ENCODE measurements at places on chromosomes 6 and 20.

DNA sequence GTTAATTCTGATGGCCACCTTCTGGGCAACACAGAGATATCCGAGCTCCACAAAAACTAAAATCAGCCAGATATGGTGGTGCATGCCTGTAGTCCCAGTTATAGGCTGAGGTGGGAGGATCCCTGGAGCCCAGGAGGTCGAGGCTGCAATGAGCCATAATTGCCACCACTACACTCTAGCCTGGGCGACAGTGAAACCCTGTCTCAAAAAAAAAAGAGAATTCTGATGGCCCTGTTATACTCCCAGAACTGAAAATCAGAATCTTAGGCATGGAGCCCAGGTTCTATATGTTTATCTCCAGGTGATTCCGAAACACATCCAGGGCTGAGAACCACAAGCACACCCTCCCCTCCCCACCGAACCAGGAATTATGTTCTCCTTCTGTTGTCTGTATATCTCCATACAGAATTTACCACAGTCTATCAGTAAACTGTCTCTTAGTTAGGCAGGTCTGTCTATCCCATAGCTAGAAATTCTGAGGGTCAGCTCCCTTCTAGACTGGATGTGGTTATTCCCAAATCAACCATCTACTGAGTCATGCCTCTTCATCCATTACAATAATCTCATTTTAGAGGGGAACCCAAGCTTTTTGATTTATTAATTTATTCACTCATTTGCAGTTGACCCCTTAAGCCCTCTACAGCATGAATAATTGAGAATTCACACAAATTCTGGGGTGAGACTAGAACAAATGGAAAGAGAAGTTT is 24.8 kb upstream of the CCND3 start:
- DNase-seq, result no peak

- DNase-seq, result peak; percentile 30
Measured at GRCh38 chr6:87078983-87079616, 15.8 kb downstream of the CGA start.

DNA sequence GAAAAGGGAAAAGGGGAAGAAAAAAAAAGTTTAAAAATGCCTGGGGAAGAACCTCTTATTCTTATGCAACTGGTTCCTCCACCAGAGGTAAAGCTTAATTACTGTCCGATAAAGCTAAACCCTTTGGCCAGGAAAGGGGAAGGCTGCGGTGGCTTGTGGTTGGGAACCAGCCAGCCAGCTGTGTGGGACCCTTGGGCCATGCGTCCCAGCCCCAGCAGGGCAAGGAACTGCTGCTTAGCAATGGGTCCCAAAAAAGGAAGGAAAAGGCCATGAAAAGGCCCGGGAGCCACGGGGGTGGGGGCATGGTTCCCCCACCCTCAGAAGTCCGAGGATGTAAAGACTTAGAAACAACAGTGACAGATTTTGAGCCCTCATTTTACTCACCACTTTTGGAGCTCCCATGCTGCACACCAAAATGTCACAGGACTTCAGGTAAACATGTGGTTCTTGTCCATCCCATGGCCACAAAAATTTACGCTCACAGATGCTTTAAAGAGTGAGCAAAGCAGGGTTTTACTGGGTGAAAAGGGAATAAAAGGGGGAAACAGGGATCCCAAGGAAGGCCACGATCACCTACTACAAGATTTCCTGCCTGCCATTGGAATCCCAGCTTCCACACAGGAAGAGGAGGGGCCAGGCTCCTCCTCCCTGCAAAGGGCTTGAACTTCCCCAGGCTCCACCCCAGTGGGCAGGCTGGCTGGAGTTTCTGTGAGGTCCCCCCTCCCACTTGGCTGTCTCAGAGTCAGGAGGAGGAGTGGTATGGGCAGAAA is 1234.7 kb upstream of the GJE1 start:
- no peak for DNase-seq

DNA sequence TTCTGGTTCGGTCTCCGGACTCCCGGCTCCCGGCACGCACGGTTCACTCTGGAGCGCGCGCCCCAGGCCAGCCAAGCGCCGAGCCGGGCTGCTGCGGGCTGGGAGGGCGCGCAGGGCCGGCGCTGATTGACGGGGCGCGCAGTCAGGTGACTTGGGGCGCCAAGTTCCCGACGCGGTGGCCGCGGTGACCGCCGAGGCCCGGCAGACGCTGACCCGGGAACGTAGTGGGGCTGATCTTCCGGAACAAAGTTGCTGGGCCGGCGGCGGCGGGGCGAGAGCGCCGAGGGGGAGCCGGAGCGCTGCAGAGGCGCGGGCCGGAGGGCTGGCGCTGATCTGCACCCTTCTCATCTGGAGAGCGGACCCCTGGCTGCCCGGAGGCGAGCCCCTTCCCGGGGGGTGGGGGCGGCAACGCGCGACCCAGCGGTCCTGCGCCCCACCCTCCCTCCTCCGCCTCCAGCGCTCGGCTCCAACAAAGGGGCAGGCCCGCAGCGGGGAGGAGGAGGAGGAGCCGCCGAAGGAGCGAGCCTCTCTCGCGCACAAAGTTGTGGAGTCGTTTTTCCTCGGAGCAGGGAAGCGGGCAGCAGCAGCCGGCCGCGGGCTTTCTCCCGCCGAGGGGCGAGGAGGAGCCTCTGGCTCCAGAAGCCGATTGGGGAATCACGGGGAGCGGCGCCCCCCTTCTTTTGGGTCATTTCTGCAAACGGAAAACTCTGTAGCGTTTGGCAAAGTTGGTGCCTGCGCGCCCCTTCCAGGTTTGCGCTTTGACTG is at the start of gene UTRN:
Gene UTRN, plus strand, starts transcription at position 553 of the 765 bp plus-strand sequence. CDS start 6,494 bp downstream, outside the sequence.
- DNase-seq, result peak; percentile 9

GRCh38 chr20:36572701-36573102 is 695 bp upstream of the TGIF2 start:
- DNase-seq, result peak; percentile 64

DNA sequence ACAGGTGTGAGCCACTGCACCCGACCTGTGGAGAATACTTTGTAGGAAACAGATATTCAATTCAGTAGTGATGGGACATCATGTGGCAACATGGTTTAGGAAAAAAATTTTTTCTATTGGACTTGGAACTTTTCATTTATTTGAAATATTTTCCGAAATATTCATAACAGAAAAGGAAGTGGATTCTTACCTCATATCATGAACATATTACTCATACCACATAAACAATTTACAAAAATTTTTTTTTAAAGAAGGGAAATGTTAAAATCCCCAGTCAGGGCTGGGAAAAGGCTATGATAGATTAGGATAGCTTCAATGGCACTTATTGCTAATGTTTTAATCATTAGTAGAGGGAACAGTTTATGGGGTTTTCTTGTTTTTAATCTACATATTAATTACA is 6.8 kb upstream of the ALDH8A1 start:
- DNase-seq, result no peak

- DNase-seq, result no peak
Measured at GRCh38 chr6:78832091-78832808, 35.1 kb upstream of the IRAK1BP1 start.

- DNase-seq, result no peak
Measured at GRCh38 chr6:148997865-148998264, 251.0 kb downstream of the UST start.

- no peak for DNase-seq
Measured at GRCh38 chr20:31587545-31588389, 17.3 kb upstream of the ID1 start.

DNA sequence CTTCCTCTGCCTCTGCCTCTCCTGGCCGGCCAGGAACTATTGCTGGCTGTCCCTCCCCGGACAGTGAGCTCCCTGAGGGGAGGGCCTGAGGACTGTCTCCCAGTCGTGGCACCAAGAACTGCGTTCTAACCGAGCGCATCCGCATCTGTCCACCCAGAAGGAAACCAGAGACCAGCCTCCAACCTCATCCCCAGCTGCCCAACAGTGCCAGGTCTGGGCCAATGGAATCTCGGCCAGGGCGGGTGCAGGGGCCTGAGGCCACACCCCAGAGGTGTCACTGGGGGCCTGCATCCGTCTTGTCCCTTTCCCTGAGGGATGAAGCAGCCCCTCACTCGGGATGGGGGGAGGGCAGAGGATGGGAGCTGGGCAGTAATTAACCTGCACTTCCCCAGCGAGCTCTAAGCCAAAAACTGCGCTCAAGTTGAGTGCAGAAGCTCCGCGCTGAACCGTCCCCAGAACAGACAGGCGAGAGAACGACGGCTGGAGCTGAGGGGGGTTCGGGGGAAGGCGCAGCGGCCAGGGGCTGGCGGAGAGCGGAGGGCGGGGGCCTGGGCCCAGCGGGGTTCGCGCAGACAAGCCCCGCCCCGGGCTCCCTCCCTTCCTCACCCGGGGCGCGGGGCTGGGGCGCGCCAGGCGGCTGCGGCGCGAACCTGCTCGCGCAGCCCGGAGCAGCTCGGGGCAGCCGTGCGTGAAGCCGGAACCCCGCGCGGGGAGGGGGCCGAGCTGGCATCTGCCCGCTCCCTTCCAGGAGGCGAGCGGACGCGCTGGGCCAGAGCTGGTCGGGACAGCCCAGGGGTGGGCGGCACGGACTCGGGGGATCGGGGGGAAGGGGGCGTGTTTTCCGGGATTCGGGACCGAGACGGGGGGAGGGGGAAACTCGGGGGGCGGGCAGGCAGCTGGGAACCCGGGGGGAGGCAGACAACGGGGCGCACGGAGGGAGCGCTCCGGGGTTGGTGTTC is 1.4 kb downstream of the TFEB start:
- DNase-seq, result peak; percentile 60

GRCh38 chr20:61120595-61121515 is 131.2 kb upstream of the CDH4 start:
- DNase-seq, result peak; percentile 9

DNA sequence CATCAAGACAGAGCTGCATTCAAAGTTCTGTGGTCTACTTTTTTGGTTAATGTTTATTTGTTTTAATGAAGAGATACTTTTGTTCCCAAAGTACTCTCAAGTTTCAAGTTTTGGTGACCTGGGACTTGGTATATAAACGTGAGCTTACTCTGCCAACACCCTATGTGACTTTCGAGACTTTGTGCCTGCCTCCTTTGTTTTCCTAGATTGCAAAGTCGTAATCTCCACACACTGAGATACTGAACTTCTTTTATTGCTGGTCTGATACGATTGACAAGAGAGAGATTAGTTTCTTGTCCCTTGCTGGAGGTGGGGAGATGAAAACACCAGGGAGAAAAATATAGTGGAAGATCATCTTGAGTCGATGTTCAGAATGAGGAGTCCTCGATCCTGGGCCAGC is 27.9 kb downstream of the PCNA start:
- no peak for DNase-seq

GRCh38 chr6:111354758-111355555 is 128.1 kb downstream of the REV3L start:
- no peak for DNase-seq

GRCh38 chr6:33716379-33716778 is 4.9 kb upstream of the UQCC2 start:
- DNase-seq, result no peak

GRCh38 chr20:431012-431904 is 23.2 kb downstream of the RBCK1 start:
- DNase-seq, result no peak

- DNase-seq, result no peak
Measured at GRCh38 chr20:57263801-57264792, 2.3 kb downstream of the BMP7 start.

GRCh38 chr6:116234689-116235088 is 19.2 kb downstream of the TSPYL4 start:
- DNase-seq, result no peak

- DNase-seq, result no peak
Measured at GRCh38 chr20:58213121-58213520, 15.3 kb downstream of the ANKRD60 start.

DNA sequence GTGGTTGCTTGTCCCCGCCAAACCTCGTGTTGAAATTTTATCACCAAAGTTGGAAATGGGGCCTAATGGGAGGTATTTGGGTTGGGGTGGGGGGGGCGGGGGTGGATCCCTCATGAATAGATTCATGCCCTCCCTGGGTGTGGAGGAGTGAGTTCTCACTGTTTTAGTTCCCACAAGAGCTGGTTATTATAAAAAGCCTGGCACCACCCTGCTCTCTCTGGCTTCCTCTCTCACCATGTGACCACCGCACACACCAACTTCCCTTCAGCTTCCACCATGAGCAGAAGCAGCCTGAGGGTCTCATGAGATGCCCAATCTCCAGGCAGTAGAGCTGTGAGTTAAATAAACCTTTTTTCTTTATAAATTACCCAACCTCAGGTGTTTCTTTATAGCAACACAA is 111.3 kb downstream of the PRDM1 start:
- no peak for DNase-seq

GRCh38 chr20:45368221-45368980 is 5.4 kb downstream of the SYS1 start:
- peak; percentile 13 for DNase-seq

DNA sequence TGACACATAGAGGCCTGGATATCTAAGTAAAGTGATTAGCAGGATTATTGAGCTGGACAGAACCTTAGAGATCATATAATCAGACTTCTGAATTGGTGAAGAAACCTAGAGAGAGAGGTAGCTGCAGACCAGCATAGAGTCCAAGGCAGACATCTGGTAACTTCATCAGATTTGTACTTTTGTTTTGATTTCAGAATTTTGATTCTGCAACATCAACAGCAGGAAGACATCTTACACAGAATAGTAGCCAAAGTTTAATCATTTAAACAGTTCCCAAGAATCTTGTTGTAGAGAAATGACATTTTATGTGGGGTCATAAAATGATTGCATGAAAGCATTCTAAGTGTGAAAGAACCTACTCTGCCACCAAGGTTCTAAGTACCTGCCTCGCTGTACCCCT is 39.4 kb downstream of the RPRD1B start:
- no peak for DNase-seq

Measured in effector CD4-positive, alpha-beta T cell (primary cell).